ENCODE measurements at places on chromosomes 11 and 22.

GRCh38 chr11:17906436-17906835, 106.4 kb downstream of the SERGEF start:
- DNase-seq: no peak

DNA sequence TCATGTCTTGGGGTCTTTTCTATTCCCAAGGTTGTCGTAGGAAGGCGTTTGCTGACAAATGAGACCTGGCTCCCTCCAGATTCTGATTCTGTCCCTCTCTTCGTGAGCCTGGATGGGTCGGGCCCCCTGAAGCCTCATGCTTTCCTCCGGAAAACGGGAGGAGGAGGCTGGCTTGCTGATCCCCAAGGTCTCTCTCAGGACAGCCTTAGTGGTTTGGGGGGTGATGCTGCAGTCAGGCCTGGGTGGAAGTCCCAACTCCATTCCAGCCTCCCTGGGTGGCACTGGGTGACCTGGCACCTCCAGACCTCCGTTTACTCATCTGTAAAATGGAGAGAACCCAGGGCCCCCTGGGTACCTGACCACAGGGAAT, 23.4 kb upstream of the SMIM38 start:
- DNase-seq: no peak

DNA sequence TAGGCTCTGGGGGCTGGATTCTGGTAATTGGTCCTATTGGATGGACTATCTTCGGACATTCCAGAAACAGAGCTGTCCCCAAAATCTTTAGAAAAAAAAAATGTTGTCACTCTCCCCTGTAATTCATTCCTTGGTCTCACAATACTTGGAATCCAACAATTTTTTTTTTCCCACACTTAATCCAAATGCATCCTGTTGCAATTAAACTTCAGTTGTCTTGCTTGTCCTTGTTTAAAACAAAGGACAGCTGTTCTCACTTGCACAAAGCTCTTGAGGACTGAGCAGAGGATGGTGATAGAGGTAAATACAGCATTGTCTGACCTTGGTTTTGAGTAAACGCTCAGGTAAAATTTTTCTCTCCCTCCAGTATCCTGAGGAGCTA, 75.3 kb downstream of the SC5D start:
- no peak for DNase-seq

DNA sequence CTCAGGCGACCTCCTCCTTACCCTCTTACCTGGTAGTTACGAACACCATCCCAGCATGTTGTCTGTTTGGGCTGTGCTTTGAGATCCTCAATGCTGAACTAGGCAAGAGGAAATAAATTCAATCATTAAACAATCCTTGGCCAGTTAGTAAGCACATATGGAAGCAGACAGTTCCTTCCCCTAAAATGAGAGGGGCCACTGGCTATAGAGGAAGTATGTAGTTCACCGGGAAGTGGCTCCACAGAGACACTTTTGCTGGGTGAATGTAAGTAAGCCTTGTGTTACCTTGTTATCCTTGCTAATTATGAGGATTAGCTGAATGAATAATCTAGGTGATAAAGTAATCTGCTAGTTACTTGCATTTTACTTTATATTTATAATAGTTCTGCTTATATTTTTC, 2.9 kb downstream of the THYN1 start:
- DNase-seq: no peak

DNA sequence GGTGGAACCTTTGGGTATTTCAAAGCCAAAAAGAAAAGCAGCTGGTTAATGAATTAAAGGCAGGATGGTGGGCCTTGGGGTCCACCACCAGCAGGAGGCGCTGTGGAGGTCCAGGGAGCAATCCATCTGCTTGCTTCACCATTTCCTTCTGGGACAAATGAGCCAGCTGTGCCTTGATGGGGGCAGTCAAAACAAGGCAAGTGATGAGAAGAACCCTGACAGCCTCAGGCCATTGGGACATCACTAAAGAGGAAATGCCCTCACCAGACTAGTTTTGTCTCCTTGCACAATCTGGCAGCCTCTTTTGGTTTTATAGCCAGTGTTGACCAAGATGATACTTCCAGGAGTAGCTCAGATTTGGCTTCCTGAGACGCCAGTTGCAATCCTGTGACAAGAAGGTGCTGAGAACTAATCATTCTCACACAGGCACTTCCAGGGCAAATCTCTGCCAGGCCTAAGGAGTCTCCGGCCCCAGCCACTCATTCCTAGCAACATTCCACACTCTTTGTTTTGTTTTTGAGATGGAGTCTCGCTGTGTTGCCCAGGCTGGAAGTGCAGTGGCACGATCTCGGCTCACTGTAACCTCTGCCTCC, 38.2 kb upstream of the WEE1 start:
- DNase-seq: peak; percentile 81

- DNase-seq: no peak
These were observed 8.3 kb downstream of the IL17RA start for GRCh38 chr22:17093081-17093480.

GRCh38 chr22:22745225-22746060, 101.0 kb downstream of the GGTLC2 start:
- DNase-seq: peak; percentile 15

DNA sequence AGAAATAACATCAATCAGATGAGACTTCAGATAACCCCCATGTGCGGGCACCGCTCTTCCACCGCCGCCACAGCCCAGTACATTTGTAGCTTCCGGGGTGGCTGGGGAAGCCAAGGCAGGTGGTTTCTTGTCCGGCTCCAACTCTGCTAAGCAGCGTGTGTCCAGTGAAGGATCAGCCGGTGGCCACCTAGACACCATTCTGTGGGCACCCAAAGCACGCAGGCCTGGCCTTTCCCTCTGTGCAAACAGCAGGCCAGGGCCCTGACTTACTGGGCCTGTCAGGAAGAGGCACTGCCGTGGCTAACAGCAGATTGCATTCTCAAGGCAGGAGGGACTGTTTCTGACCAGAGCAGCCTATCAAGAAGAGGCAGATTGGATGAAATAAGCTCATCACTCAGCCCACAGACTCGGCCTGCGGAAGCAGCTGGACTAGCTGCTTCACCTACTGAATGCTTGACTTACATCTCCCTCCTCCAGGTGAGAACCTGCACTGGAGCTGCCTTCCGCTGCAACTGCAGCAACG, 74.8 kb downstream of the ETS1 start:
- no peak for DNase-seq

GRCh38 chr22:31136711-31137110, 3.6 kb downstream of the PLA2G3 start:
- DNase-seq: no peak

DNA sequence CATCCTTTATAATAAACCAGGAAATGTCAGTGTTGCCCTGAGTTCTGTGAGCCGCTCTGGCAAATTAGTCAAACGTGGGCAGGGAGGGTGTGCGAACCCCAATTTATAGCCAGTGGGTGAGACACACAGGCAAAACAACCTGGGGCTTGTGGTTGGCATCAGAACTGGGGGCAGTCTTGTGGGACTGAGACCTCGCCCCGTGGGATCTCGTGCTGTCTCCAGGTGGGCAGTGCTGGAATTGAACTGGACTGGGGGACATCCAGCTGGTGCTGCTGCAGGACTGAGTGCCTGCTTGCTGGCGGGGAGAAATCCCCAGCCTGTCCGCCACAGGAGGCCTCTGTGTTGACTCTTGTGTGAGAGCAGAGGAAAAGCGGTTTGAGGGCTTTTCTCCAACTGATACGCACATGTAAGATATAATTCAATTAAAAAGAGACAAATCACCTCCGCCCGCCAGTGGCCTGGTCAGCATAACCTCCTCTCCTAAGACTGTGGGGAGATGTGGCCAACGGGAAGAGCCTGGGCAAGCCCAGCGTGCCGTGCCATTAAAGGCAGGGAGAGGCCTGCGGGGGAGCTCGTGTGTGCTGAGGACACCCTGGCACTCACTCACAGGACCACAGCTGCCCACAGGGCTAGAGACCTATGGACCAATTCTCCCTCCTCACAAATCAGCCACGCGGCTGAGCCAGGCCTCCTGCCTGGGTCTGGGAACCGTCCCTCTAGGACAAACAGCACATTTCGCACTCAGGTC, 18.4 kb downstream of the SULT4A1 start:
- DNase-seq: no peak

DNA sequence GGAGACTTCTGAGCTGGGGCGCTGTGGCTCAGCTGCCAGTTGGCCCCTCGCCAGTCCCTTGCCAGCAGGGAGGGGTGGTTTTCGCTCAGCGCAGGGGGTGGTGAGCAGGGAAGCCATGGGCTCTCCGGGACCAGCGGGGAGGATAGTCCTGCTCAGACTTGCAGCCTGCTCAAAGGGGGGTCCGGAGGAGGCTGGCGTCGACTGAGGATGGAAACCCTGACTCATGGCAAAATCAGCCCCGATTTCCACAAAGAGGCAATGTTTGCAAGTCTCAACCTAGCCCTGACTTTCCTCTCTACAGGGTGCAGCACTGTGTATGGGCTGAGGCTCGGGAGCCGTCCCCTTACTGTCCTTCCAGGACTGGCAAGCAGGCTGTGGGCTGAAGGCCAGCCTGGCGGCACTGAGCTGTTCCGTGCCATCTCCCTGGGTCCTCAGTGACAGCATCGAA, 35.1 kb downstream of the FBLN1 start:
- DNase-seq: peak; percentile 87

DNA sequence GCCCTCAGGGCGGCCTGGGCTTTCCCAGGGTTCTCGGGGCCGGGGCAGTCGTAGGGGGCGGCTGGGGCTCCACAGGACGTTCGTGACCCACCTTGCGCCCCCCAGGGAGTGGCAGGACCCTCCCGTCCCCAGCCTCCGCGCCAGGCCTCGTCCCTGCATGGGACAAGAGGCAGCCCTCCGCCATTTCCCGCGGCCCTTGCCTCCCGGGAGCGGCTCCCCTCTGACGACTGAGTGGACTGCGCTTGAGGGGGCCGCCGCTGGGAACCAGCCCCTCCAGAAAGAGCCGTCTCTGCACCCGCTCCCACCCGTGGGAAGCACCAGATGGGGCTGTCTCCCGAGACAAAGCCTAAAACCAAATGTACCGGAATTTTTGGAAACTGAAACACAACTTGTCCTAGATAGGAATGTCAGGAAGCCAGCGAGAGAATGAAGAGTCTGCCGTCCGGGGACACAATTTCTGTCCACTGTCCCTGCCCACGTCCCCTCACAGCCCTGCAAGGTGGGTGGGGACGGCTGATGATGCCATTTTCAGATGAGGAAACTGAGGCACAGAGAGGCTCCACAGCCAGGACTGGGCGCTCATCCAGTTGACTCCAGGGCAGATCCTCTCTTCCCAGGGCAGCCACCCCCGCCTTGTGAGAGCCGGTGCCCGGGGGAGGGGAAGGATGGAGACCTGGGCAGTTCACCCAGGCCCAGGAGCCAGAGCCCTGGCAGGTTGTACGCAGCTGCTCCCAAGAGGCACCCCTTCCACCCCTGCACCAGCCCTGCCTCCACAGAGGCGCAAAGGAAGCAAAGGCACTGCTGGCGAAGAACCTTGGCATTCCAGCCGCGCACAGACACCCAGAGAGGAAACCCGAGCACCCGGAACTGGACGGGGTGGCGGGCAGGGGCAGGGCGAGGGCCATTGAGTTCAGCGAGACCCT, 18.1 kb upstream of the PICK1 start:
- DNase-seq: no peak

DNA sequence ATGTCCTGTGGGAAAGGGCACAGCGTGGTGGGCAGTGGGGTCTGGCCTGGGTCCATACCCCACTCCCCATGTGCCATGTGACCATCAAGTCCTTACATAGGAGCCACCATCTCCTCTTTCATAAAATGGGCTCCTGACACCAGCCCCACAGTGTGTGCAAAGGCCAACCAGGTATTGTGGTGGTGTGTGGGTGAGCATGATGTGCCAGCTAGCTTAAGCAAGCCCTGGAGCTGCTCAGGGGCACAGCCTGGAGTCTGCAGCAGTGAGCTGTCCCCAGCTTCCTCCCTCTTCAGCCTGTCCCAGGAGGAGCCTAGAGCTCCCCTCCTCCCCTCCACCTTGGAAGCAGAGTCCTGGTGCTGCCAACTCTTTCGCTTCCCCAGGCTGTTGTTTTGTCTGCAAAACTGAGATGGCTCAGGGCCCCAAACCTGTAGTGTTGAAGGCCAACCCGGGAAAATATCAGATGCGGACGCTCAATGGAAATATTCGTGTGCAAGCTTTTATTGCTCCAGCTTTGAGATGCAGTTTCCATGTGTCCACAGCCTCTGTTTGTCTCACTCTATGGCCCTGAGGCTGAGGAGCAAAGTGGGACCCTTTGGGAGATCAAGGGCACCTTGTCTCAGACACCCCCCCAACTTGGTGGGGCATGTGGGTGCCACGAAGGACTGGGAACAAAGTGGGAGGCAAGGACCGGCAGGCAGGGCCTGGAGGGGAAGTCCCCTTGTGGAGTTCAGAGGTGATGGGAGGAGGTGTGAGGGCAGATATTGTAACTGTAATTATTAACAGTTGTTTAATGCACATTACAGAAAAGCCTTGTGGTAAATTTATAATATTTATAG, 92.6 kb downstream of the CTTN start:
- no peak for DNase-seq

DNA sequence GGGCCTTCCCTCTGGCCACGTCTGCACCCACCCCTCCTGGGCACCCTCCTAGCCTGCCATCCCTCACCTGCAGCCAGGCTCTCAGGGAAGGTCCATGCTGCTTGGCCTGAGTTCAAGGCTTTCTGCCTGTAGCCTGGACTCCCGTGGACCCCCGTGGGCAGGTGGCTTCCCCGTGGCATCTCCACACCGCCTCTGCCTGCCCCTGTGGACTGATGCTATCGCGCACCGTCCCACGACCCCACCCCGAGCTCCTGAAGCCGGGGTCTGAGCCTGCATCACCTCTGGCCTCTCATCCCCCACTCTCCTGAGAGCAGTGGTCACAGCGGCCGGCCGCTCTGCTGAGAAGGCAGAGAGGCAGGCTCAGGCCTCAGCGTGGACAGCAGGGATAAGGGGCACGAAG, 4.5 kb downstream of the IFITM5 start:
- no peak for DNase-seq

GRCh38 chr11:114167771-114168448, 108.4 kb downstream of the ZBTB16 start:
- no peak for DNase-seq

DNA sequence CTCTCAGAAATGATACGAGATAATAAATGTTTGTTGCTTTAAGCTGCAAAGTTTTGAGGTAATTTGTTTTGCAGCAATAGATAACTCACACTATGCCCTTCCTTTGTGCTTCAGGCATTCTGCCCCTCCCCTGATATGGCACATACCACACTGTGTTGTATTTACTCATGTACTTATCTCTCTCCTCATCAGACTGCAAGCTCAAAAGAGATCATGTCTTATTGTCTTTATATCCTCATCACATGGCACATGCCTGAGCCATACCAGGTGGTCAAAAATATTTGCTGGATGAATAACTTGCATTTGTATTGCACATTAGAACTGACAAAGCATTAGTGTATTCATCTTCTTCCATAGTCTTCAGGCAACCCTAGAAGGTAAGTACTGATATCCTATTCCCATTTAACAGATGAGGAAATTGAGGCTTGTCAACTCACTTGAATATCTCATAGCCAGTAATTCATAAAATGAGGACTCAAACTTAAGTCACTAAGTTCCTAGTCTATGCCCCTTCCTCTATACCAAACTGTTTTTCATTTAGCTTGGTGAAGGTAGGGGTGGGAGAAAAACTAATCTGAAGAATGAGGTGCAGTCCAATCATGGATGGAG, 83.9 kb upstream of the EED start:
- peak; percentile 73 for DNase-seq

DNA sequence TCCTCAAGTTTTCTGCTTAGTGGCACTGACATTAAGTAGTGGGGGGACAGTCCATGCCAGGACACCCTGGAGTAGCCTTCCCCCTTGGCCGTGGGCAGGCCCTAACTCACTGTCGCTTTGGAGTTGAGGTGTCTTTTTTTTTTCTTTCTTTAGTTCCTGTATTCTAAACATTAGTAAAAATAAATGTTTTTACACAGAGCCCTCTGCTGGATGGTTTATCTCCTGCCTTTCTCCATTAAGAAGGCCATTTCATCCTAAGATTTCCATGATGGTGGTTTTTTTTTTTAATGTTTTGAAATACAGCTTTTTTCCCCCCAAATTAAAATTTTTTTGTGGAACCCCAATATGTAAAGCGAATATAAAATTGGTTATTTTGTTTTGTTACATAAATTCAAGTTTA, 1.8 kb upstream of the TIGD3 start:
- DNase-seq: peak; percentile 26

Data from EL (cell line).